ENCODE measurements at places on chromosomes 3 and 15.

GRCh38 chr15:57356636-57357035 is 19.7 kb upstream of the CGNL1 start:
- no peak for DNase-seq

GRCh38 chr15:69476704-69477473 is 24.3 kb downstream of the RPLP1 start:
- DNase-seq: no peak

DNA sequence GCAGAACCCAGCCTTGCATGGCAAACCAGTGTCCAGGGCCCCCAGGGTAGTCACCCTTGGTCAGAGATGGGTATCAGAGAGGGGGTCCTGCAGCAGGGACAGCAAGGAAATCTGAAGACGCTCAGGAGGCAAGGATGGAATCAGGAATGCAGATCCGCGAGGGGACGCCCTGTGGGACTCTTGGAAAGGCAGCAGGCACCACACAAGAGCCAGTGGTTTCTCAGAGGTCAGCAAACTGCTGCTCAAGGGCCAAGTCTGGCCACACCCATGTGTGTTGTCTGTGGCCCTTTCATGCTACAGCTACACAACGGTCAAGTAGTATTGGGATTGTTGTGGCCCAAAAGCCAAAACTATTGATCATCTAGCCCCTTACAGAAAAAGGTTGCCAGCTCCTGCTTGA is 69.7 kb downstream of the ST8SIA2 start:
- no peak for DNase-seq

- no peak for DNase-seq
Measured at GRCh38 chr3:181075098-181075497, 85.6 kb upstream of the DNAJC19 start.

- DNase-seq: no peak
Measured at GRCh38 chr15:87653646-87654045, 602.9 kb downstream of the NTRK3 start.

DNA sequence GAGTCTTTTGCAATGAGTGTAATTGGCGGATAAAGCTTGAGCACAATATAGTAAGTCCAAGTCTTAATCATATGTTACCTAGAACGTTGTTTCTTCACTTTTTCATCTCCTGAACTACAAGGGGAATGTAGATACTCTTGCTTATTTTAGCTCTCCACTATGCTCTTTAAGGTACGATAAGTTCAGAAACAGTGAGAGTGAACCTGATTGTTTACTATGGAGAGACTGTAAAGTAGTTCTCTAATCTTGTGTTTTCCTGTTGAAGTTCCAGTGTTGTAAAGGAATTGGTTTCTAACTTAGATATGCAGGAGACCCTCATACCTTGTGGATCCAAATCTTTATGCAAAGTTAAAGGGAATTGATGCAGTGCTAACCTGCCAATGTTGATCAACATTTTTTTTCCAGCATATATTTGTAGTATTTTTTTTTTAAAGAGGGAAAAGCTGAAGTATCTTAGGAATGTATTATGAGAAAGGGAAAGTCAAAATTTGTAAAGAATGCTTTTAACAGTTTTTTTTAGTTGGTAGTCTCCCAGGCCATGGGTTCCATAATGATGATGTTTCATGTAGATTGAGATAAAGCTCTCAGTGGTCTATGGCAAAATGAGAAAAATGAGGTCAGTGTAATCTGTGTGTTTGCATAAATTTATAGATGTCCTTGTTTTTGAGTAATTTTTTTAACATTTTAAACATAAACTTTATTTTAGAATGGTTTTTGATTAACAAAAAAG is 14.9 kb downstream of the ATP11B start:
- no peak for DNase-seq
